Right forelimb (tissue), 1 donor: ENCODE measurements at places on chromosomes 6 and 20.

DNA sequence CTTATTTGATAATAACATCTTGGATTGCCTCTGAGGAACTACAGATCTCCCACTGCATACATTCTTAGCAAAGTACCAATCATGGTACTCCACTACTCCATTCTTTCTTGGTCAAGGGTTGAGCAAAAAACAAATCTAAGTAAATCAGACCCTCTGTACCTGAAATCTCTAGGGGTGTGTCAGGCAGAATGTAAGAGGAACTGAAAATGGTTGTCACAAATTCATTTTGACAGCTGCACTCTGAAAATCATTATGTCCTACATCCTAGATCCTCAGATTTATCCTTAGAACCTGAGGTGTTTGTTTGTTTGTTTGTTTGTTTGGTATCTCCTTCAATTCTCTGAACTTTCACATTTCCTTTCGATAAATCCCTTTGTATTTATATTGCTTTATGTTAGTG, 433.2 kb upstream of the BTBD3 start:
- DNase-seq: no peak

- DNase-seq: no peak
Measured at GRCh38 chr6:12890171-12890790, 173.7 kb downstream of the PHACTR1 start.

DNA sequence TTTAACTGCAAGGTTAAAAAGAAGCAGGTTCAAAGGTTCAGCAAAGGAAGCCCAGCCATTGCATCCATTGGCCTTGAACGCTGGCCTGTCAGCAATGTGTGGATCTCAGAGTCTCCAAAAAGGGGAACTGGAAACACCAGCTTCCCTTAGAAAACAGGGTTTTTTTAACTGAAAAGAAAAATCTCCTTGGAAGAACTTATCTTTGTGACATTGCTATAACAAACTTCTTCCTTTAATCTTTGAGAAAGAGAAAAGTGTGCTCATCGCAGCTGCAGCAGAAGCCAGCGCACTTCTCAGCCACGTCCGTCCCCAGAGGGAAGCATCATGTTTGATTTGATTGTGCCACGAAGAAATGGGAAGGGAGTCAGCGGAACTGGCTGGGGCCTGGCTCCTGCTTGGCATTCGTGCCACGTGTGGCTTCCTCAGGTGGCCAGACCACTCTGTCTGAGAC, 215.0 kb downstream of the SYNDIG1 start:
- peak; percentile 21 for DNase-seq

- peak; percentile 61 for DNase-seq
Measured at GRCh38 chr6:3194535-3195419, 32.7 kb downstream of the TUBB2B start.

DNA sequence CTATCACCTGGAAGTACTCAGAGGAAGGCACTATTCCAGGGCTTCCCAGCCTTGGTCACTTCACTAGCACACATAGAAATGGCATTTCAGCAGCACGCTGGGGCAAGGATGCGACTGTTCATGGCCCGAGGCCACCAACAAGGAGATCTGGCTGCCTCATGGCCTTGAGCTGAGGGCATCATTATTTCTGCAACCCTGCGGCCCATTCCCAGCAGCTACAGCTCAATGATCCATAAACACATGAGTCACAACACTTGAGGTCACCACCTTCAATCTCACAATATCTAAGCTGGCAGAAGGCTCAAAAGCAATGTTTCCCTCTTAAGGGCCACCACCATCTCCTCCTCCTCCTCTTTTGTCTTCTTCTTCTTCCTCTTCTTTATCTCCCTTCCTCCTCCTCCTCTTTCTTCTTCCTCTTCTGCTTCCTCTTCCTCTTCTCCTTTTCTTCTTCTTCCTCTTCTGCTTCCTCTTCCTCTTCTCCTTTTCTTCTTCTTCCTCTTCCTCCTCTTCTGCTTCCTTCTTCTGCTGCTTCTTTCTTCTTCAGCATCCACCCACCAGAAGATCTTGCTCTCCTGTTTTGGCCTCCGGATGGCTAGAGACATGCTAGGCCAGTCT, 382.9 kb upstream of the CNR1 start:
- DNase-seq: no peak

GRCh38 chr6:69623357-69623756, 173.5 kb downstream of the LMBRD1 start:
- no peak for DNase-seq

- DNase-seq: no peak
Measured at GRCh38 chr20:57364451-57364850, 13.4 kb downstream of the RAE1 start.

DNA sequence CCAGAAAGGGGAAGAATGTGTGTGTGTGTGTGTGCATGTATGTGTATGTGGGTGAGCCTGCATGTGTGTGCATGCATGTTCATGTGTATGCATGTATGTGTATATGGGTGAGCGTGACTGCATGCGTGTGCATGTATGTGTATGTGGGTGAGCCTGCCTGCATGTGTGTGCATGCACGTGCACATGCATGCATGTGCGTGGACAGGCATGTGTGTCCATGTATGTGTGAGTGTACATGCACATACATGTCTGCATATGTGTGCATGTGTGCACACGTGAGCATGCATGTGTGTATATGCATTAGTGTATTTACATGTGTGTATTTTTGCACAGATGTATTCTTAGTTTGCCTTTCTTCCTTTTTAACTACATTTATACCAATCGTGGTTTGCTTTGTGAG, 601.5 kb downstream of the QKI start:
- no peak for DNase-seq

DNA sequence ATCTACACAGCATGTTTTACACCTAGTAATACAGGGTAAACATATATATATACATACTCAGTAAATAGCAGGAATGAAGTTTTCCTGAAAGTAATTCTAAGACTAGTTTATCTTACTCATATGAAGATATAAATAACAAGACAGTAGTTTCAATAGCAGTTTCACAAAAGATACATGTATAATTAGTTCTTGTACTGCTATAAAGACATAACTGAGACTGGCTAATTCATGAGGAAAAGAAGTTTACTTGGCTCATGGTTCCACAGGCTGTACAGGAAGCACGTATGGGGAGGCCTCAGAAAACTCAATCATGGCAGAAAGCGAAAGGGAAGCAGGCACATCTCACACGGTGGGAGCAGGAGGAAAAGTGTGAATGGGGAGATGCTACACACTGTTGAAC, 16.9 kb downstream of the RARS2 start:
- DNase-seq: no peak

DNA sequence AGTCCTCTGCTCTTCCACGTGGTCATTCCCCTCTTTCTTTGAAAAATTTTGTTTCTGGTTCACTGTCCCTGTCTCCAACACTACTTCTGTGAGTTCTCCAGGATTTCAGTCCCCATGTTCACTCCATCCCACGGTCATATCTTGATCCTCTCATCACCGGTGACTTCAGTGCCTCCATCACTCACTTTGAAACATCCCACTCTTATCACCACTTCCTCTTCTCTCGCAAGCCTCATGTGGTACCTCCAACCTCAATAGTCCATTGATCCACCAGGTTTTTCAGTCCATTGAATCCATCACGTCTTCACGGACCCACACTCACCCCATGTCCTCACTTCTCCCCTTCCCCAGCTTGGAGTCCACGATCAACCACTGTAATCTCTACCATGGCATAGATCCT, 64.8 kb downstream of the CARMIL1 start:
- DNase-seq: no peak

GRCh38 chr20:18688676-18689075, 100.8 kb downstream of the DTD1 start:
- no peak for DNase-seq

DNA sequence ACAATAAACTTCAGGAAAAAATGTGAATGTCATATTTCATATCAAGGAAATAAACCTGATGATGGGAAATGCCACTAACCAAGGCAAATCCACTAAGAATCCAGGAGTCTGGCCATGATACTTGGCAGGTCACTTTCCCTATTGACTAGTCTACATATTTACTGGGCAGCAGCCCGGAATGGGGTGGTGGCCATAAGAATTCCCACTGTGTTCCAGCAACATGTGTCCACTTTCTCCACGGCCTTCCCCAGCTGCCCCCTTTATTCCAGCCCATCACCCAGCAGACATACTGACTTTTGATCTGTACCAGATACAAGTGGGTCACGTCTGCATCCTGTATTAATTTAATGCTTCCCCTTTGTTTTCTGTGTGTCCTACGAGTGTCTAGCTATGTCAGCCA, 234.5 kb upstream of the PRDM1 start:
- DNase-seq: no peak

DNA sequence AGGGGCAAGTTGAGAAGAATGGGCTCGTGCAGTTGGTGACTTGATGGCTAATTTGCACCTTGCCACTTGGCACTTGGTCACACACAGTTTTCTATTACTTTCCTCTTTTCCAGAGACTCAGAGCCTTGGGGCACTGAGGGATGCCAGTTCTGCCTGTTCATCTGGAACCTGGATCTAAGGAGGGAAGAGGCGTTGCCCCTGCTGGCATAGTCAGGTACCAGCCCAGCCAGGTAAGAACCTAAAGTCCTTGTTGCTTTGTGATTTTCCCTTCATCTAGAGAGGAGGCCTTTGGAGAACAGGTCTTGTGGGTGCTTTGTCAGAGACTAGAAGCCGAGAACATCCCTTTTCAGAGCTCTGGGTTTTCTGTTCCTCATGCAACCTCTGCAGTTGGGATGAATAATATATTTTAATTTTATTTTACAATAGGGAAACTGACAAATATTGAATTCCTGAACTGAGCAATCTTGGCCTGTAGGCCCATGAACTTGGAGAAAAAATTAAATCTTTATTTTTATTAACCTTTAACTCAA, 11.4 kb downstream of the SYTL3 start:
- DNase-seq: no peak

DNA sequence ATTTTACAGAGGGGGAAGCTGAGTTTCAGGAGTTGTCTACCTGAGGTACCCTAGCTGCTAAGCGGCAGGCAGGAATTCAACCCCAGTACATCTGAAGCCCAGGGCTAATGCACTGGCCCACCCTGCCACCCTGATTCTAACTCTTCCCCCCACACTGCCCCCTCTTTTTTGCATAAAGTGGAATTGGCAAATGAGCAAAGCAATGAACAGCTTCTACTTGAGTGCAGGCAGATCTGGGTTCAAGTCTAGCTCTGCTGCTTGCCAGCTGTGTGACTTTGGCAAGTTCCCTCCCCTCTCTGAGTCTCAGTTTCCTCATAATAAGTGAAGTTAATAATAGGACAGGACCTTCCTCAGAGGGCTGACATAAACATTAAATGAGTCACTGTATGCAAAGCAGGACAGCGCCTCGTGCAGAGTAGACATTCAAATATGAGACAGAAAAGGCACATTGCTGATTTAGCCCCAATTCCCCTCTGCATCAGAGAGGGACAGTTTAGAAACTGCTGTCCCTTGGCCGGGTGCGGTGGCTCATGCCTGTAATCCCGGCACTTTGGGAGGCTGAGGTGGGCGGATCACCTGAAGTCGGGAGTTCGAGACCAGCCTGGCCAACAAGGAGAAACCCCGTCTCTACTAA, 4.7 kb downstream of the ADA start:
- no peak for DNase-seq

DNA sequence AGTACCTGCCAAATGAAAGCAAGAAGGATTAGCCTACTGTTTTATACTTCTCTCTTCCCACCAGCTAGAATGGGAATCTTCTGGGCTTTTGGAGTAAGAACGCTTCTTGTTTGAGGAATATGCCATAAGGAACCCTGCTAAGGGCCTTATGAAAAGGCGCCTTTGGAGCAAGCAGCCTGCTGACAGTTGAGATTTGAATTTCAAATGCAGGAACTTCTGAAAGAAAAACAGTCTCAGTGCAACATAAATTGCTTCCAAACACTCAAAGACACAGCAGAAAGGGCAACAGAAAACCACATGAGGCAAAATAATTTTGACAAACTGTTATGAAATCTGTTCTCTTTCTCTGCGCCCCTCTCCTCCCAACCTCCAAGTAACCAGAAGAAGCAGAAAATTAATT, 149.4 kb upstream of the B3GAT2 start:
- DNase-seq: no peak

- no peak for DNase-seq
Measured at GRCh38 chr6:133100865-133101264, 140.3 kb upstream of the EYA4 start.

- no peak for DNase-seq
Measured at GRCh38 chr6:156160795-156161165, 616.4 kb upstream of the ARID1B start.

DNA sequence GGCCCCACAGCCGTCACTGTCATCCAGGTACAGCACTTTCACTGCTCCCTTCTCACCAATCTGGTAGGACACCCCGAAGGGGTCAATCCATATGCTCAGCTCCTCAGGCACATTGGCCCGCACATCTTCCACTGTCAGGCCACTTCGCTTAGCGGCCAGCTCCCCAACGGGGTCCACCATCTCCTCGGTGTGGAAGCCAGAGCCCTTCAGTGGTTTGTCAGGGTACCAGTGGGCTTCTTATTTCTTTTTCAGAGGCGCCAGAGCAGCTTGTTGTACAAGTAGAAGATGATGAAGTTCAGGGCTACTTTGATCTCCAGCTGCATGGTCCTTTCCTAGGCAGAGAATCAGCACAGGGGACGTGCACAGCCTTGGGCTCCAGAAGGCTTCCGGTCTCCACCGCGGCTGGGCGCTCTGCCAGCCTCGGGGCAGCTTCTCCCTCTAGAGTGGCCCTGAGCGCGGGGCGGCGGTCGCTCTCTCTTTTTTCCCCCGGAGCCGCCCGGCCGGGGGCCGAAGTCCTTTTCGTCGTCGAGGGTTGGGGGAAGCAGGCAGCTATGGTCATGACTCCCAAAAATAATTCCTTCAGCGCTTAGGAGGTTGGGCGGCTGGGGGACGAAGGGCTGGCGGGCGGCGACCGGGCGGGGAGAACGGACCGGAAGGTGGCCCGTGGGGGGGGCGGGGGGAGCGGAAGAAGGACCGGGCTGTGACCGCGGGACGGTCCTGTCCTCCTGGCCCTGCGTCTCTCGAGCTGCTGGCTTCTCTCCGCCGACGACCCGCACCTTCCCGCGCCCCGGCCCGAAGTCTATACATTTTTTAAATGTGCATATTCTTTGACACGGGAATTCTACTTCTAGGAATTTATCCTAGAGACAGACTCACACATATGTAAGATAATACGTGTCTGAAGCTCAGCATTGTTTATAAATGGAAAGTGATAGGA, 6.5 kb upstream of the ZSCAN9 start:
- DNase-seq: peak; percentile 80

DNA sequence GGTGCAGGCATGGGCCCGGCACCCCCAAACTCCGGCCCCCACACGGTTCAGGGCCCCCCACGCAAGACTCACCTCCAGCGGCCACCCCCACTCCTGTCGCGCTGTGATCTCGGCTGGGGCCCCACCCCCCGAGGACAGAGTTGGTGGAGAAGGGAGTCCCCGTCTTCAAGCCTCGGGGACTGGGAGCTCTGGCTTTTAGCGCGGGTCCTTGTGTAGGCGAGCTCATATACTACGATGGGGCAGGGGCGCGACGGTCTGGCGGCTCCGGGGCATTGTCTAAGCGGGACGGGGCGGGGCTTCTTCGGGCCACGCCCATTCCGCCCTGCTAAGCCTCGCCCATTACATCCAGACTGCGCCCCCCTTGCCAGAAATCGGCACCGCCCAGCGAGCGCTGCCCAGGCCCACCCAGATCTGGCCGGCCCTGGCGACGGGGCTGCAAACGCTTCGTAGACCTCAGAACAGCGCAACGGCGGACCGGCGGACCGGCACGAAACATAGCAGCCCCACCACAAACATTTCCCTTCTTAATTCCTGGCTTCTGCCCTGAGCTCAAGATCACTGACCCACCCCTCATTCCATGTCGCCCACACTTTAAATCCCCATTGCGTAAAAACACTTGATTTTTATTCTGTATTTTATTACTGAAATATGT, 1.0 kb upstream of the DDAH2 start:
- peak; percentile 97 for DNase-seq
